ENCODE measurements at places on chromosomes 16 and 17.

DNA sequence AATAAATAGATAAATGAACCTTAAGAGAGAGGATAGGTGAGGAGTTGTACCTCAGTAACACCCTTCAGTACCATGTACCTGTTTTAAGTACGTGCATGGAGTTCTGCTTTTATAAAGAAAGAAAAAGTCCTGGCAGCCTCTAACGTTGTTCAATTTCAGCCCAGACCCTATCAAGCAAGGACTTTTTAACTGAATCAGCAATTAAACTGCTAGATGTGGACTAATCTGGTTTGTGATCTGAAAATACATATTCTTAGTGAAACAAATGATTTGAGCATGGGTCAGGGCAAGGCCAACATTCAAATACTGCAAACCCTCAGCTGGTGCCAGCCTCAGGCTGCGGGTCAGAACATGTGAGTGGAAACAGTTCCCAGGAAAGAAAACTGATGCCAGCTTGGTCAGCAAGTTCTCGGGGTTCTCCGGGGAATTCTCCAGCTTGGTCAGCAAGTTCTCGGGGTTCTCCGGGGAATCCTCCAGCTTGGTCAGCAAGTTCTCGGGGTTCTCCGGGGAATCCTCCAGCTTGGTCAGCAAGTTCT lies 84.5 kb downstream of the MRM3 start:
- DNase-seq, result no peak

GRCh38 chr16:12290165-12290564 lies 313.6 kb downstream of the SNX29 start:
- DNase-seq, result no peak

DNA sequence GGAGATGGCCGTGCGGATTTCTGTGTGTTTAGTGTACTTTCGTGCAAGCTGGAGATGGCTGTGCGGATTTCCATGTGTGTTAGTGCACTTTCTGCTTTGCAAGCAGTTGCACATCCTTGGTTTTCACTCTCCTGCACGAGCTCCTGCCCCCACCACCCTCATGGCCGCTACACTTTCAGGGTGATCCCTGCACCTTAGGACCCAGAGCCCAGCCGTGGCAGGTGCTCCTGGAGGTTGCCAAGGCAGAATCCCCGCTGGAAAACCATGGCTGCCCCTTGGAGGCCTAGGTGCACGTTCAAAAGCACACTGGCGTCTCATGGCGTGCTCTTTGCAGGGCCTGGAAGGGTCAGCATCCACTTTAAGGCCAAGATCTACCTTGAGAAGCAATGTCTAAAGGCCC lies 311.0 kb upstream of the TNRC6C start:
- no peak for DNase-seq

DNA sequence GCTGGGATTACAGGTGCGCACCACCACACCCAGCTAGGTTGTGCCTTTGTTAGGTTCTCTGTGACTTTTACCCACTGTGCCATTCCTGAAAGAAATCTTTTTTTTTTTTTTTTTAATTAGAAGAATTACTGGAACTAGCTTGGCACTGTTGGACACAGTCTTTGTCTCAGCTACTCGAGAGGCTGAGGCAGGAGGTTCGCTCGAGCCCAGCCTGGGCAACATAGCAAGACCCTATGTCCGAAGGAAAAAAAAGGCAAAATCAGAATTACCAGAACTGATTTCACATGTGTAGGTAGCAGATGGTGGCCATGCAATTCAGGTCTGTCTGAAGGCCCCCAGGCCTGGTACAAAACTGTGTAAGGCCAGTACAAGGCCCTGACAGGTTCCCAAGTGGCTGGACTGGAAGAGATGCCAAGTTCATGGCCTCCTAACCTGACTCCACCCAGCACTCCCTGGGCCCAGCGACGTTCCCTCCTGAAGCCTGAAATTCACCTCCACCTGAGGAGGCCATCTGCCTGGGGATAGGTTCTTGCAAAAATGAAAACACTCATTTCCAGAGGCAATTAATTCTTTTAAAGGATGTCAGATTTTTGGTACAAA lies 23.0 kb downstream of the CARHSP1 start:
- no peak for DNase-seq

DNA sequence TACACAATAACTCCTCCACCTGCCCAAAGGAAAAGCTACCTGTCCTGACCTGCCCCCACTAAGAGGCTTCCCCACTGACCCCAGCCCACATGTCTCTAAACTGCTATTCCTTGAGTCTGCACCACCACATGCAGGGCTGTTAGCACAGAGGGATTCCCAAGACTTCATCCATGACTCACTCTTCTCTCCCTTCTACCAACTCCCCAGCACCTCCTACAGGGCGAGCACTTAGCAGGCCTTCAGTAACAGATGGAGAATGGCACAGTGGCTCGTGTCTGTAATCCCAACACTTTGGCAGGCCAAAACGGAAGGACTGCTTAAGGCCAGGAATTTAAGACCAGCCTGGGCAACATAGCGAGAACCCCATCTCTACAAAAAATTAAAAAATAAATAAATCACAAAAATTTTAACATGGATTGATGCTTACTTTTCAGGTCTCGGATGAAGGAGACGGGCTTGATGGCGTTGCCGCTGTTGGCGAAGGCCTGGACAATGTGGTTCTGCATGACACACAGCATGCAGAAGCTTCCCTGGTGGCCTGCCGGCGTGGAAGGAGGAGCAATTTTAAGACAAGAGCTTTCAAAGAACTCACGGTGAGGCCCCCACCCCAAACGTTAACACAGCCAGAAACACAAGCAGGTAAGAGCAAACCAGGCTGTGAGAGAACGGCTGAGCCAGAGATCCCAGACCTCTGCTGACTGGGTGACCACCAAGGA lies 12.0 kb downstream of the USP36 start:
- DNase-seq, result peak; percentile 48

DNA sequence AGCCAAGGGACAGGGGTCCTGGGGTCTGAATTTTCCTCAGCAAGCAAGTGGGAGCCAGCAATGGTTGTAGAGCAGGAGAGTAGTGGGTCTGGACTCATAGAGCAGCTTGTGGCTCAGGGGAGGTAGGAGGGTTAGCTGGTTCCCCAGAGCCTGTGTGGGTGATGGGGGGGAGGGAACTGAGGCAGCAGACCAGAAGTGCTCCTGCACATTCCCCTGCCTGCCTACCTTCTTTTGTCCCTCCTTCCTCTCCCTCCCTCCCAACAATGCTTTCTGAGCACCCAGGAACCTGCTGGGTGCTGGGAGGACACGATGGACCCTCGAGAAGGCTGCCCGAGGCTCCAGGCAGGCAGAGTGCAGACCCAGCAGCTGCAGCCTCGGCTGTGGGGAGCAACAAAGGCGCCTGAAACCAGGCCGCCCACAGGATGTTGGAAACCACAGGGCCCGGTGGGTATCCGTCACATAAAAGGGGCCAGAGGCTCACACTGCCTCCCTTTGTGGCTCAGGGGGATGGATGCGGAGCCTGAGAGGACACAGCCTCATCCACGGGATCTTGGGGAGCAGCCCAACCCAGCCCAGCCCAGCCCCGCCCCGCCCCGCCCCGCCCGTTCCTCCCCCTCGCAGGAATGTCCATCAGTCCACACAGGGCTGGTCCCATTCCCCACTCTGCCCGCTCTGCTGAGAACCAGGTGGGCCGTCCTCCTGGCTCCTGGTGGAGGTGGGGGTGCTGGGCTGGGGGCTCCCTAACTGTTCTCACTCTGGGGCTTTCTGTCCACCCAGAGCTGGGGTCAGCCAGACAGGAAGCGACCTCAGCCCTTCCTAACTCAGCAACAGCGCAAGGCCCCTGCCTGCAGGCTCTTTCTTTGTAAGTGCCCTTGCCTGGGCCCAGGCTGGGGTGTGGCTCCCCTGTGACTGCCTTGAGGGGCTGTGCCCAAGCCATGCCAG lies 1.7 kb upstream of the NLRC3 start:
- DNase-seq, result no peak

DNA sequence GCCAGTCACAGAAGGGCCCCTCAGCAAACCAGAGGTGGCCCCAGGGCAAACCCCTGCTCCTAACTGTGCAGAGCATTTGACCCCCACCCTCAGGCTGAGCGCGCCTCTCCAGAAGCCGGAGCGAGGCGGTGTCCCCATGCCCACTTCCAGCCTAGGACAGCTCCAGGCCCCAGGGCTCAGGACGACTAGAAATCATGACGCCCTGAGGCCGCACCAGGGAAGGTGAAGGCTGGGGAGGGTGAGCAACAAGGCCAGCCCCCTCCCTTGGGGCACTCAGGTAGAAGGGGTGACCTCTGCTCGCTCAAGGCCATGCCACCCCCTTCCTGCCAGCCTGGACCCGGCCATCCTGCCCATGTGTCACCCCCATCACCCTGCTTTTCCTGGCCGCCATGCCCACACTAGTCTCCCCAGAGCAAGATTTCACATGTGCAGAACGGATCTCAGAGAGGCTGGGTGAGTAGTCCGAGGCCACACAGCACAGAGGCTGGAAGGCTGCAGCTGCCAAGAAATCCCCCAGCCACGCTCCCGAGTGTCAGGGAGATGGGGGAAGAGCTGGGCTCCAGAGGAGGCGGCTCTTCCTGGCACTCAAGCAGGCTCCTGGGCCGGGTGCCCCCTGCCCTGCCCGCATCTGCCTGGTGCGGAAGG lies 2.1 kb upstream of the PVALEF start:
- no peak for DNase-seq

GRCh38 chr17:42038221-42038973 lies 12.0 kb downstream of the C17orf113 start:
- no peak for DNase-seq

Data from AG10803 (cell line).